ENCODE measurements at places on chromosomes 6 and 20.

- DNase-seq = no peak
Measured at GRCh38 chr6:38307740-38308139, 332.0 kb downstream of the BTBD9 start.

- no peak for DNase-seq
Measured at GRCh38 chr6:168374541-168375071, 55.0 kb upstream of the DACT2 start.

DNA sequence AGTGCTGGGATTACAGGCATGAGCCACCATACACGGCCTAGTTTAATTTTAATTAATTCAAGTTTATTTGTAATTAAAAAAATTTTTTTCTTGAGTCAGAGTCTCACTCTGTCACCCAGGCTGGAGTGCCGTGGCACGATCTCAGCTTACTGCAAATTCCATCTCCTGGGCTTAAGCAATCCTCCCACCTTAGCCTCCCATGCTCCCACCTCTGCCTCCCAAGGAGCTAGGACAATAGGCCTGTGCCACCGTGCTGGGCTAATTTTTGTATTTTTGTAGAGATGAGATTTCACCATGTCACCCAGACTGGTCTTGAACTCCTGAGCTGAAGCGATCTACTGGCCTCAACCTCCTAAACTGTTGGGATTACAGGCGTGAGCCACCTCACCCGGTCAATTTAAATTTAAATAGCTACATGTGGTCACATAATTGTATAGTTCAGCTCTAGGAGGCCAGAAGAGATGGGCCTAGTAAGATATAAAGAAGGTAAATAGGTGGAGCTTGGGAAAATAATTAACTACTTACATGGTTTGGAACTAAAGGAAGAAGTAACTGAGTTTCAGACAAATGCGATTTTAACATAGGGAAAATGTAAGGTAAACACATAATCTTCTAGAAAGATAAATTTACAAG lies 220.0 kb upstream of the CITED2 start:
- no peak for DNase-seq

DNA sequence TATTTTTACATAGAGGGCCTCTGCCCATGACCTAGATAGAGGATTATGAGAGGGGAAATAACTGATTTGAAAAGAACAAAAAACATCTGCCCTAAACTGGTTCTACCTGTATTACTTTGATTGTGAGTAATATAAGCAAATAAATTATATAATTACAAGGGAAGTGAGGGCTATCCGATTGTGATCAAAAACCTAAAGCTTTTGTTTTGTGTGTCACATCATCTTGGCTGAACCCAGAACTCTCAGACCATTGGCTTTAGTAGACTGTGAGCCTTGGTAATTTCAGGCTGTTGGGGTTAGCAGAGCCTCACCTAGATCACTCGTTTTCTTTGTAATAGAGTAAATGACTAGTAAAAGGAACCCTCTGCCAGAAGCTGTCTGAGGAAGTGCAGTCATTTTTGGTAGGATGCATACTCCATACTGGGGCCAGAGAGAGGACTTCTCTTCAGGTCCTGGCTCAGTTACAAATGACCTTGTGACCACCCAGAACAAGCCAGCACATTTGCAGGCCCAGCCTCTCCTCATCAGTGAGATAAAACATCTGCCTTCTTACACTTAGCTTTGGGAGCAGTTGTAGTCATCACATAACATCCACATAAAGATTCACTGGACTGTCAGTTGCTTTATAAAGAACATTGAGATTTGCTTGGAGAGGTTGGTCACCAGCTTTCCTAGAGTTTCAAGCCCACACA lies 13.5 kb downstream of the STK35 start:
- DNase-seq = no peak

GRCh38 chr6:148118244-148118643 lies 224.4 kb upstream of the SASH1 start:
- no peak for DNase-seq

DNA sequence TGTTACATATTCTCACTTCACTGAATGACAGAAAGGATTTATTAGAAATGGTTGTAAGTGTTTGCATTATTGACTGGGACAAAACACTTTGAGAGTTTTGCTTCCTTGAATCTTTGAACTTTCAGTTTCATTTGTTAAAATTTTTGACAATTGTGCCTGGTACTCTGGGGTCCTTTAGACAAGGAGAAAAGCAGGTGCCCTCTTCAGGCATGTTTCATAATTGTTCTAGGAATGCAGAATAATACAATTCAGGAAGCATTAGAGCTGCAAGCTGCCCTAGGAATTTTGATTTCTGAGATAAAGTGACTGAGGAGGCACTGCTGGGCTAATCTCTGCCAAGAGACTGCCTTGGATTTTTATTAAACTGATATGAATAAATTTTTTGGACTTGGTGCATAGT lies 49.7 kb downstream of the TOP1 start:
- DNase-seq = no peak

GRCh38 chr6:37382994-37383765 lies 29.4 kb downstream of the RNF8 start:
- DNase-seq = no peak

DNA sequence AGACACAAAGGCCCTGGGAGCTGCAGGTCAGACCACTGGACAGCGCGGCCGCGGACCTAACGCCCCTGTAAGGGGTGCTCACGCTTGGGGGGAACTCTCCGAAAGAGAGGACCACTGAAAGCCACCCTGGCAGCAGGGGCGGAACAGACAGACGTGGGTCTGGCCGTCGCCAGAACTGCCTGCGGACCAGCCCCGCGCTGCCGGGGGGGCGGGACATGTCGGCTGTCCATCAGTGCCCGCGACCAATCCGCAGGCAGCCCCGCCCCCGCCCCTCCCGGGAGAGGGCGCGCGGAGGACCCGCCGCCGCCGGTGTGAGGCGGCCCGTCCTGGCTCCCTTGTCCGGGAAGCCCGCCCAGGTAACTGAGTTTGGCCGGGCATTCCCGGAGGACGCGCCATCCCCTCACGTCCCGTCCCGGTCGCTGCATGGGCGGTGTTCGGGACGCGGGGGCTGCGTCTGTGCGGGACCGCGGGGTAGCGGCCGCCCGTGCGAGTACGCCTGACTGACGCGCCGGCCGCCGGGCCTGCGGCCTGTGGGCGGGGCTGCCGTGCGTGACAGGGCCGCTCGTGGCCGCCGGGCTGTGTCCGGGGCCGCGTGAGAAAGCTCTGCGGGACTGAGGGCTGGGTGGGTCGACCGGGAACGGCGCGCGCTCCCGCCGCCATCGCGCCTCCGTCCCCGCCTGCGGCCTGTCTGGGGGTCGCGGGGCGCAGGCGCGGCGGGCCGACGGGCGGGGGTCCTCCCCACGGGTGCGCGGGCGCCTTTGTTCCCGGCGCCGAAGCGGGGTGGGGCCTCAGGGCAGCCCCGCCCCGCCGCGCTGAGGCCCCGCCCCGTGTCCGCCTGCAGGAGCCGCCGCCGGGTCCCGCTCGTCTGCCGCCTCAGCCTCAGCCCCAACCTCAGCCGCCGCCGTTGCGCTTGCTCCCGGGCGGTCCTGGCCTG lies at the start of gene PLCG1:
TSS of gene PLCG1 (plus strand) at position 864 of the 934 bp plus-strand sequence. CDS start 99 bp downstream, outside the sequence.
- peak; percentile 81 for DNase-seq

DNA sequence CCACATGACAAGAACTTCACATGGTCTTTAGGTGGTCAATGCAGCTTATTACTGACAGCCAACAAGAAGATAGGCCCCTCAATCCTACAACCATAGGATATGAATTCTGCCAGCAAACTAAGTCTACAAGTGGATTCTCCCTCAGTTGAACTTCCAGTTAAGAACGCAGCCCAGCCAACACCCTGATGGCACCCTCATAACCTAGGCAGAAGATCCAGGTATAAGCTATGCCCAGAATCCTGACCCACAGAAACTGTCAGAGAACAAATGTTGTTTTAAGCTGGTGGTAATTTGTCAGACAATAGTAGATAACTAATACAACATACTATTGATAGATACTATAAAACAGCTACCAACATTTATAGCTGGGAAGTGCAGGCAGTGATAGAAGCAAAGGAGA lies 38.8 kb downstream of the ATG5 start:
- DNase-seq = no peak

DNA sequence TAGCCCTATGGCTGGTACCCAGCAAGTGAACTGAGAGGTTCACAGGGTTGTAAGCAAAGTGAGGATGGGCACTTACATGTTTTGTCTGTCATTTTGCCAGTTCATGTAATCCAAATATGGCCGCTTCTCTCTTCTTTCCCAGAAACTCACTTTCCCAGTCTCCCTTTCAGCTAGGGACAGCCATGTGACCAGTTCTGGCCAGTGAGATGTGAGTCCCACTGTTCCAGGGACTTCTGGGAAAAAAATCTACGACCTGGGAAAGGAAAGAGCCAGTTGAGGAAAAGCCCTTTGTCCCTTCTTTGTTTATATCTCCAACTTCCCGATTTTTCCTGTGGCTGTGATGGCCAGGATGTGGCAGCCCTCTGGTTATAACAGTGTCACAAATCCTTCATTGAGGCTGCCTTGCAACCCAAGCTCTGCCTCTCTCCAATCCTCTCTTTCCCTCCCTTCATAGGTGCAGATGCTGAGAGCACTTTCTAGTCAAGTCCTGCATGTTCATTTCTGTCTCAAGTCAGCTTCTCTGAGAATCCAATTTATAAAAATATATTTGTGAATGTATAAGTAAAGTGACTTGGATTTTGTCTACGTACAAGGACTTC lies 148.6 kb upstream of the ZFP64 start:
- DNase-seq = no peak

GRCh38 chr6:164095056-164095455 lies 680.5 kb downstream of the QKI start:
- no peak for DNase-seq

- DNase-seq = no peak
Measured at GRCh38 chr6:113208726-113209125, 648.4 kb upstream of the MARCKS start.

- no peak for DNase-seq
Measured at GRCh38 chr6:161372422-161372793, 98.5 kb upstream of the AGPAT4 start.

DNA sequence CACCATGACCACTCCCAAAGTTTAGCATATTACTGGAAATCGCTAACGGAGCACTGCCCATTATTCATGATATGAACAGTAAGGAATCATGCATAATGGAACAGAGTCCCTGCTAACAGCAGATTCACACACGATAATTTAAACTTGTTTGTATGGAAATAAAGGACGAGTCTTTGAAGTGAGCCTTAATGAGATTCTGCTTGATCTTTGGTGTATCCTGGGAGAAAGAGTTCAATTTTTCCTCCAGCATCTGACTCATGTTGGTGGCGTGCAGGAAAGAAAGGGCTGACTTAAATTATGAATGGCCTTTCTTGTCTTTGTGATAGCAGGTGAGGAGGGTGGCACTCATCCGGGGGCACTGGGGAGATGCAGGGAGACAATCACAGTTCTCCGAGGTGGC lies 194.6 kb downstream of the ZNF217 start:
- DNase-seq = no peak

- no peak for DNase-seq
Measured at GRCh38 chr6:118562959-118563358, 14.9 kb downstream of the PLN start.

- no peak for DNase-seq
Measured at GRCh38 chr6:44100088-44100550, 27.1 kb downstream of the MRPL14 start.

GRCh38 chr20:36646678-36647077 lies 682 bp upstream of the SLA2 start:
- DNase-seq = no peak

DNA sequence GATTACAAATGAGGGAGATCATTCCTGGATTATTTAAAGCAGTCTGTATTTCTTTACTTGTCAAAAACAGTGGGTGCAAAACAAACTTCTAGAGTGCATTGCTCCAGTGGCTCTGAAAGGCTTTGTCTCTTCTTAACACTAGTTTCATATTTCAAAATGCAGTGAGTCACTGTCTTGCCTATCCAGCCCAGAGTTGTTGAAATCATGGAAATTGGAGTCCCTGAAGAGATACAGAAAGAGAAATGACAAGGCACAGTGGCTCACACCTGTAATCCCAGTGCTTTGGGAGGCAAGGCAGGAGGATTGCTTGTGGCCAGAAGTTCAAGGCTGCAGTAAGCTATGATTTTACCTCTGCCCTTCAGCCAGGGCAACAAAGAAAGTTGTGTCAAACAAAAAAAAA lies 11.3 kb downstream of the SLC2A12 start:
- DNase-seq = no peak

DNA sequence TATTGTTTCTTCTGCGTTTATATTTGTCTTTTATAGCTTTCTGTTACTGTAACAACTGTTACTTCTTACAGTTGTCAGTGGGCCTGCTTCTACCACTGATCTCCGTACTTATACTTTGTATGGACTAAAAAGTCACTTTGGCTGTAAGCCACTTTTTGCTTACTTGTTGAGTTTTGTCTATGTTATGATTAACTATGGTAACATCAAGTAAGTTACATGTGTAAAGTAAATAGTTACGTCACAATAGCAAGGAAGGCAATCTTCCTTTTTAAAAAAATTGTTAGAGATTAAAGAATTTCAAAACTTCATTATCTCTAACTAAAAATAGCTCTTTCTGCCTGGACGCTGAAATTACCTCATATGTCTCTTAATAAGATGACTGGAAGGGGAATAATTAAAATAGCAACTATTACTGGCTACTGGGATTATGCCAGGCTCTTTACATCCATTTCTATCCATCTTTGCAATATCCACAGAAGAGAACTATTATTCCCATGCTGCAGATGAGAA lies 10.9 kb downstream of the TFB1M start:
- DNase-seq = no peak

- peak; percentile 5 for DNase-seq
Measured at GRCh38 chr20:12012241-12013222, 94.8 kb downstream of the BTBD3 start.

DNA sequence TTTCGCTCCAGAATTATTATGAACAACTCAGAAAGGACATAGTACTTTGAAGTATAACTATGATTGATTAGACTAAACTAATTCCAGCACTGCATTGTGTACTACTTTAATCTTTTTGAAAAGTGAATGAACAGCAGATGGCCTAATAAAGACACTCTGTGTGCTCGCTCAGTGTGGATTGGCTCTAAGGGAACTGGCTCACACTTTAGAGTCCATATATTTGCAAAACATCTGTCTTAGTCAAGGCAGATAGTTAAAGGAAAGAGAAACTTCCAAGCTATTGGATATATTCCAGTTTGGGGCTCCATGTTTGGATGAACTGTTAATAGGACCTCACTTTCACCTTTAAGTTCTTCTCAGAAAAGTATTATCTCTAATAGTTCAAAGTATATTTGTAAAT lies 218.9 kb downstream of the EYA4 start:
- DNase-seq = no peak

All from CD4-positive, alpha-beta T cell treated with Interferon gamma for 1 hour (primary cell).